ENCODE measurements at places on chromosomes 2 and 18. TPM values are rescaled to one million over a fixed set of nuclear protein-coding genes. Genes with fewer than 3 reads are reported as not detected.
A peak's percentile ranks its signal among the peaks of the same experiment; 100 is the strongest.

DNA sequence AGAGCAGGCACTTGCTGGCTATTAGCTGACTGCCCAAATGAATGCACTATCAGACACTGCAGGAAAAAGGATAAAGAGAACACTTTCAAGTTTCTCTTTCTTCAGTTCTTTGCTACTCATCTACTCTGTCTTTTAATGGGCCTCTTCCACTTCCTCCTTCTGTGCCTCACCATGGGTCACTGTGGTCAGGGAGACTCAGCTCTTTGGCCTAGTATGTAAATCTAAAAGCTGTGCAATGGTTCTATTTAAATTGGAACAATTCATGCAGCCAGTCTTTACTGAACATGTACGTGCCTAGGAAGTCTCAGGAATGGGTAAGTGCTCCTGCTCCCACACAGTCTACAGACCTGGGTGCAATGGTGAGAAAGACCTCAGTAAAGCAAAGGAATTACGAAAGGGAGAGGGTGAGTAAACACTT, 79.1 kb upstream of the DNMT3A start:
- H3K36me3 ChIP-seq: no peaks in the 10 kb centered on the region
- peaks cover 8% of the 10 kb centered on the region for H3K4me1 ChIP-seq
- no peak overlapping the region for H3K4me3 ChIP-seq
- H3K27ac ChIP-seq: no peak overlapping the region
- DNase-seq: no peak

GRCh38 chr2:132725748-132726147, 55.7 kb upstream of the LYPD1 start:
- DNase-seq: peak; percentile 41
- no peak overlapping the region for H3K4me3 ChIP-seq
- H3K36me3 ChIP-seq: no peaks in the 10 kb centered on the region
- no peaks in the 10 kb centered on the region for H3K27me3 ChIP-seq
- H3K4me1 ChIP-seq: no peaks in the 10 kb centered on the region

GRCh38 chr2:29808321-29808720, 113.1 kb downstream of the ALK start:
- peaks cover 10% of the 10 kb centered on the region for H3K27me3 ChIP-seq
- H3K36me3 ChIP-seq: no peaks in the 10 kb centered on the region
- DNase-seq: no peak

GRCh38 chr2:56522605-56523089, 338.9 kb downstream of the CCDC85A start:
- no peaks in the 10 kb centered on the region for H3K4me1 ChIP-seq
- H3K4me3 ChIP-seq: no peak overlapping the region
- no peak for DNase-seq
- H3K27ac ChIP-seq: peak overlapping the region; percentile 47

TMBIM1 gene
- 308 TPM for total RNA-seq

DNA sequence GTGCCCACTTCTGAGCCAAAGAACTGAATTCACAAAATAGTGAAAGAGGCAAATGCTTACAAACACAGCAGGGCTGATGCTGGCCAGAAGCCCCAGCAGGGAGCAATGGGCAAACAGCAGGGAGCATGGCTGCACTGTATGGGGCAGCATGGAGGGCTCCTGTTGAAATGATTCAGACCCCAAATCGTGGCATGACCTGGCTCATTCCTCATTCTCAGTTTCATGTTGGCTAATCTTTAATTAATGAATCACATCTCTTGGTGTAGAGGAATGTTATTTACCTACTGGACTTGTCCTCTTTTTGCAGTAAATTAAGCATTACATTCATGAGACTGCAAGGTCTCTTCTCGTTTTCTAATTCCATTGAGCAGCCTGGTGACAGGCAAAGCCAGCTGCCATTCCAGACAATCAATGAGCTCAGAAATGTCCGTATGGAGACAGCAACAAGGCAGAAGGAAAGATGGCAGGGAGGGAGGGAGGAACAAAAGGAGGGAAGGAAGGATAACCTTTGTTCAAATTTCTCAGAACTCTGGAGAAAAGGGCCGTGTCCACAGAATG, 84.9 kb upstream of the ST8SIA3 start:
- no peaks in the 10 kb centered on the region for H3K4me1 ChIP-seq
- H3K36me3 ChIP-seq: no peaks in the 10 kb centered on the region
- no peak for DNase-seq

DNA sequence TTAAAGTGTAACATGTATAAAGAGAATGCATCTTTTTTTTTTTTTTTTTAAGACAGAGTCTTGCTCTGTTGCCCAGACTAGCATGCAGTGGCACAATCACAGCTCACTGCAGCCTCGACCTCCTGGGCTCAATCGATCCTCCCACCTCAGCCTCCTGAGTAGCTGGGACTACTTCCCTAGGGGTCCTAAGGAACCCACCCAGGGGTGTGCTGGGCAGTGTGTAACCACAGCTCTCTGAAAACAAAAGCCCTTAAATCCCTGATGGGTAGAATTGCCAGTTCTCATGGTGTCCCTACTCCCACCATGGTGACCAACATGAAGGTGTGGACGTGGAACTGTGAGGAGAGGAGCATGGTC, 105.6 kb upstream of the ST3GAL5 start:
- no peak overlapping the region for H3K4me3 ChIP-seq
- peak overlapping the region; percentile 71 for H3K27ac ChIP-seq
- peaks cover 41% of the 10 kb centered on the region for H3K4me1 ChIP-seq
- no peaks in the 10 kb centered on the region for H3K36me3 ChIP-seq

DNA sequence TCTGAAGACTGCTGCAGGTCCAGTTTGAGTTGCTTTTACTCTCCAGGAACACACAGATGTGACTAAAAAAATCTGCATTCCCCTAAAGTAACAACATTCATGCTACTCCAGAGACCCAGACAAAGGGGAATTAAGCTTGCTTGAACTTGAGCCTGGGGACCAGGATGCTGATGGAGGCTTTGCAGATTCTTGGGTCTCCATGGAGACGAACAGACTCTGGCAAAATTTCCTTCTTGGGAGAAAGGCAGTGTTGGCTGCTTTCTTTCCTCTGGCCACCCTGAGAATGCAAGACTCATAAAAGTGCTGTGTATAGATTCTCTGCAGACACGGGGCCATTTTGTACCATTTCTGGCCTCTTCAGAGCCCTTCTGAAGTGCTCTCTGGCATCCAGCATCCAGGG, 112.0 kb downstream of the ACTR3 start:
- no peaks in the 10 kb centered on the region for H3K4me1 ChIP-seq
- H3K36me3 ChIP-seq: no peaks in the 10 kb centered on the region

- H3K27ac ChIP-seq: no peak overlapping the region
- H3K4me3 ChIP-seq: no peak overlapping the region
- DNase-seq: no peak
- H3K27me3 ChIP-seq: peaks cover 19% of the 10 kb centered on the region
- H3K4me1 ChIP-seq: no peaks in the 10 kb centered on the region
These were observed 391.9 kb upstream of the RAB6C start for GRCh38 chr2:129587426-129588064.

MOGAT1 gene
- total RNA-seq: not detected

DNA sequence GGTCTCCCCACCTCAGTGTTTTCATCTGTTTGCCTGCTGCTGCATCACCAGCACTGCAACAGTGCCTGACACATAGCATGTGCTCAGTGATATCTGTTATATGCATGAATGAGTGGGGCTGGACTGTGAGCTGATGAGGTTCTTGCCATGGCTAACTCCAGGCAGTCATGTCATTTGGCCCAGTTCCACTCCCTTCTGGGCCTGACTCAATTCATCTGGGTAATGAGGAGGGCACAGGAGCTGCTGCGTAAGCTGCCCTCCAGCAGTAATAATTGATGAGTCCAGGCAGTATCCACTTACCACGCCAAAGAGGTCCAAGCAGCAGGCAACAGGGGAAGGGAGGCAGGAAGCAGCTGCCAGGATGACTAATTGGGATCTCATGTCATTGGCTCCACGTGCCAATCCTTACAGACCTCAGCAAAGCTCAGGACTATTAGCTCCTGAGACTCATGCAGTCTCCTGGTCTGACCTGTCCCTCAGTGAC, 34.1 kb upstream of the MAT2A start:
- peak overlapping the region; percentile 48 for H3K27ac ChIP-seq
- H3K4me3 ChIP-seq: no peak overlapping the region
- peaks cover 6% of the 10 kb centered on the region for H3K4me1 ChIP-seq
- DNase-seq: no peak
- H3K36me3 ChIP-seq: no peaks in the 10 kb centered on the region

ALK gene
- total RNA-seq: 0.65 TPM

GRCh38 chr2:31011587-31011986, 126.7 kb downstream of the GALNT14 start:
- H3K4me1 ChIP-seq: no peaks in the 10 kb centered on the region
- H3K27me3 ChIP-seq: no peaks in the 10 kb centered on the region
- no peak for DNase-seq
- H3K4me3 ChIP-seq: no peak overlapping the region
- H3K36me3 ChIP-seq: no peaks in the 10 kb centered on the region

DNA sequence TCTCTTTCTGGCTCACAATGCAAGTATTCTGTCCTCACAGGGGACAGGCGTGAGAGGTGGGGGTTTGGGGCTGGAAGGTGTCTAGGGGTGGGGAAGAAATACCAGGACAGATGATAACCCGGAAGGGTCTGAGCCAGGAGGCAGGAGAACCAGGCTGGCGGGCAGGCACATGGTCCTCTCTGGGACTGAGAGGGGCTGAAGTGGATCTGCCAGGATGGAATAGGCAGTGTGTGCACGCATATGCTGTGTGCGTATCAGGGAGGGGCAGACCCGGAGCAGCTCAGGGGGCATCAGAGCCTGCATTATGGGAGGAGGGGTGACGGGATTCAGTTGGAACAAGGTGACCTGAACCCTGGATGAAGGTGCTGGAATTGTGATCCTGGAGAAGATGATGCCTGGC, 157.3 kb downstream of the DYSF start:
- DNase-seq: no peak
- peaks cover 15% of the 10 kb centered on the region for H3K4me1 ChIP-seq
- H3K27ac ChIP-seq: no peak overlapping the region
- H3K4me3 ChIP-seq: no peak overlapping the region
- peaks cover 82% of the 10 kb centered on the region for H3K36me3 ChIP-seq

GRCh38 chr2:207805566-207806226, 36.0 kb upstream of the FZD5 start:
- H3K4me3 ChIP-seq: no peak overlapping the region
- no peak overlapping the region for H3K27ac ChIP-seq
- no peaks in the 10 kb centered on the region for H3K27me3 ChIP-seq
- no peaks in the 10 kb centered on the region for H3K36me3 ChIP-seq
- H3K4me1 ChIP-seq: peaks cover 12% of the 10 kb centered on the region
- no peak for DNase-seq

- H3K36me3 ChIP-seq: no peaks in the 10 kb centered on the region
- no peaks in the 10 kb centered on the region for H3K27me3 ChIP-seq
- H3K27ac ChIP-seq: no peak overlapping the region
- no peak overlapping the region for H3K4me3 ChIP-seq
- no peak for DNase-seq
These were observed 465.4 kb upstream of the TNP1 start for GRCh38 chr2:217325251-217325650.

DNA sequence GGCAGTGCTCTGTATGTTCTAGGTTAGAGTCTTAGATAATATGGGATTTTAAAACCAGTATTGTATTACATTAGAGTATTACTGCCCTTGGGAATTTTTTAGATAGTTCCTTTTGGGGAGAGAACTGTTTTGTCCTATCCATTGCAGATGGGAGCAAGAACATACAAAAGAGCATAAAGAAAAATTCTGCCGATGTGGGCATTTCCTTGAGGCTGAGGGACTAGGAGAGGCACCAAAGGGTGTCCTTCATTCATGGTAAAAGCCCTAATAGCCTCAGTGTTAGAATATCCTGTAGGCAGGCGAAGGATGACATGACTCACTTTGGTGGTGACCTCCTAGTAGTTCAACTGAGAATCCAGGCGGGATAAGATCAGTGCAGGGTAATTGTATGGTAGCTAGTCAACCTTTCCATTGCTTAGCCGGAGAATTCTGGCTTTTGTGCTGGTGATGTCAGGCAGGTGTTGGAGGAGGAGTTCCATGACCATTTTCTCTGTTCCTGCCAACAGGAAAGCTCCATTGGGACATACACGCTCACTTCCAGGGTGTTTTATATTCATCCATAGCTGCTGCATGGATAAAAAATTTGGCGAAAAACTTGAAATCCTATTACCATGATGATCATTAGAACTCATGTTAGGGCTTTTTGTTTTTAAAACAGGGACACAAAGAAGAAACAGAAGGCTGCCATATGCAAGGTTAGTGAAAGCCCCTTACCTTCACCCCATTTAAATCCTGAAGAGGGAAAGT, 28.1 kb downstream of the EPAS1 start:
- no peaks in the 10 kb centered on the region for H3K36me3 ChIP-seq
- DNase-seq: no peak
- H3K4me1 ChIP-seq: peaks cover 99% of the 10 kb centered on the region

GRCh38 chr2:115165529-115166109, 723.2 kb downstream of the DPP10 start:
- H3K36me3 ChIP-seq: no peaks in the 10 kb centered on the region
- no peaks in the 10 kb centered on the region for H3K4me1 ChIP-seq
- H3K4me3 ChIP-seq: no peak overlapping the region
- peak; percentile 66 for DNase-seq
- no peak overlapping the region for H3K27ac ChIP-seq

GRCh38 chr2:134576478-134576877, 142.3 kb downstream of the TMEM163 start:
- H3K27me3 ChIP-seq: no peaks in the 10 kb centered on the region
- no peaks in the 10 kb centered on the region for H3K36me3 ChIP-seq
- H3K27ac ChIP-seq: no peak overlapping the region
- H3K4me3 ChIP-seq: no peak overlapping the region

LHCGR gene
- total RNA-seq: 0.13 TPM

- DNase-seq: no peak
- no peaks in the 10 kb centered on the region for H3K27me3 ChIP-seq
- H3K36me3 ChIP-seq: peaks cover 25% of the 10 kb centered on the region
- H3K27ac ChIP-seq: no peak overlapping the region
These were observed 53.6 kb downstream of the FAM228A start for GRCh38 chr2:24228470-24228869.

SAG gene
- not detected for total RNA-seq

MROH2A gene
- 0.32 TPM for total RNA-seq

DNA sequence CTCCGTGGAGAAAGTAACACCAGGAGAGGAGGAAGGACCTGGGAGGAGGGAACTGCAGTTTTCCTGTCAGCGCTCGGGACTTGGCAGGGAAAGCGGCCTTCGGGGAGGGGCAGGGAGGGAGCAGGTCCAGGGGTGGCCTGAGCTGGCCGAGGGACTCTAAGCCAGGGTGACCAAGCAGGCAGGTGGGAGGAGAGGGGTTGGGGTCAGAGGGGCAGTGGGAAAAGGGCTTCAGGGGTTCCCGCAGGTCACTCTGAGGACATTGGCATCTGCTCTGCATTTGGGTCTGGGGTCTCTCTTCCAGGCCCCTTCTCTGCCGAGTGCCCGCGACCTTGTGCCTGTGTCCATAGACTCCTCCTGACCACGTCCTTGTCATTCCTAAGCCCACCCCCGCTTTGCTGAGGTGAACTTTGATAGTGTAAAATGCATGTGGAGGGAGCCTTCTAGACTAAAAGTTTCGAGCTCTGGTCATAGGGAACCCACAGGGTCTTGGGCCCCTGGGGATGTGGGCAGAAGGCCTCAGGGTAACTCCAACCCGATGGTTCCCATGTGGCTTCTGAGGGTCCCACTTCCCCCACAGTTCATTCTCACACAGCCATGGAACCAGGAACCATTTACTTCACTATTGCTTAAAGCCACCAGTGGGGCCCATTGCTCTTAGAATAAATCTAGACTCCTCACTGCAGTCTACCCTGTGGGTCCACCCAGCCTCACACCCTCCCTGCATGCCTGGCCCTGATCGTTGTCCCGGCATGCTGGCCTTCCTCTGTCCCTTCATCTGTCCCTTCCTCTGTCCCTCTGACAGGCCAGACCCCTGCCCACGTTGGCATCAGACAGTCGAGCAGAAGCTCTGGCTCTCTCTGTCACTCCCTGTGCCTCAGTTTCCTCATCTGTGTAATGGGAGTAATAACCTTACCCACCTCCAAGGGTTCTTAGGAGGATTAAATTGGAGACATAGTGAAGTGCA, 229.2 kb downstream of the SEPTIN10 start:
- no peak for DNase-seq
- no peaks in the 10 kb centered on the region for H3K27me3 ChIP-seq
- no peak overlapping the region for H3K4me3 ChIP-seq
- H3K27ac ChIP-seq: no peak overlapping the region
- H3K4me1 ChIP-seq: peaks cover 14% of the 10 kb centered on the region

Measured in left lung (tissue), 14 donors.